ENCODE measurements at places on chromosomes 6 and 20.

DNA sequence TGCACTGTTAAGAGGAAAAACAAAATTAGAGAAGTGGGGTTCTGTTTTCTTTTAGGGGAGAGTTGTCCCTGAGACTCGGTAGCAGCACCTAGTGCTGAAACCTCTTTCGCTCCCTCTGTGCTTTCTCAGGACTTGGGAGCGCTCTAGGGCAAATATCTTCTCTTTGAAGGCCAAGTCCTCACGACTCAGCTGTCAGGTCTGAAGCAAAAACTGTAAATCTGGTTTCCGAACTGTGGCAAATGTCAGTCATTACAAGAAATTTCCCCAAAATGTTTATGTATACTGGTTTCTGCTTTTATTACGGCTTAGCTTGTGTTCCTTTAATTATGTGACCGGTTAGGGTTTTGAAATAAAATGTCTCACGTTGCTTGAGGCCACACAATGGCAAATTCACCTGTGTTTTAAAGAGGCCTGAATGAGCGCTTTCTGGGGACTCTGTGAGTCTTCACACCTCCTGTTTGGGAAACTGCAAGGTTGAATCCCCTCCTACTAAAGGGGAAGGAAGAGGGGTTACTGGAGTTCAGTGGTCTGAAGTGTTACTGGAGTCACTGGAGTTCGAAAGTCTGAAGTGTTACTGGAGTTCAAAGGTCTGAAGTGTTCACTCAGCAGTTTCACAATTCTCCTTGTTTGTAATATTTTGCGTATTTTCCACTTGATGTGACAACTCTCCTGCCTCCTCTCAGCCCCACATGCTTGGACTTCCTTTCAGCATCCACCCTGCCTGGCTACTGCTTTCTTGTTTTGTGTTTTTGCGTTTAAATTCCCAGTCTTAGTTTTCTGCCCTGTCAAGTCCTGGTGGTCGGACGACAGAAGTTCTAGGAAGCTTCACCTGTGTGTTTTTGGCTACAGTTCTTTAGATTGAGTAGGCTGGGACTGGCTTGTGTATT is 1.6 kb downstream of the SMPDL3A start:
- peak; percentile 3 for DNase-seq

DNA sequence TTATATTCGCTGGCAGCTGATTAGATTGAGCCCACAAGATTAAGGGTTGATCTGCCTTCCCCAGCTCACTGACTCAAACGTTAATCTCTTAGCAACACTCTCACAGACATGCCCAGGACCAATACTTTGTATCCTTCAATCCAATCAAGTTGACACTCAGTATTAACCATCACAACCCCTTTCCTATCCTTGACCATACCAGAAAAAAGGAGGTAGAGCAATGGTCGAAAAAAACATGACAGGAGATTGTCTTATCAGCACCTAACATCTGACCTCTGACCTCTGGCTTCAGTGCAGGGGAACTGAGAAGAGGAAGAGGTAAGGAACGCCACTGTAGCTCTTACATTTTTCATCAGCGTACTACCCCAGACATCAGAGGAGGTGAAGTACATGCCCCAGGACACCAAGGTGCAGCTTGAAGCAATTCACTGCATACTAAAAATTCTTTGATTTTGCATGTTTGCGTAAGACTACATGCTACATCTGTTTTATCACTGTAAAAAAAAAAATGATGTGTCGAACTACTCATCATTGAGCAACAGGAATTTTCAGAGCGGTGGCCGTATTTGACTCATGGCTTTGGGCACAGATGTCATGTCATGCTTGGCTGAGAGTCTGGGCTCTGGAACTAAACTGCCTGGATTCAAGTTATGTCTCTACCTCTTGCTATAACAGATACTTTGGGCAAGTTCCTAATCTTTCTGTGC is 188.0 kb upstream of the TAB2 start:
- no peak for DNase-seq

DNA sequence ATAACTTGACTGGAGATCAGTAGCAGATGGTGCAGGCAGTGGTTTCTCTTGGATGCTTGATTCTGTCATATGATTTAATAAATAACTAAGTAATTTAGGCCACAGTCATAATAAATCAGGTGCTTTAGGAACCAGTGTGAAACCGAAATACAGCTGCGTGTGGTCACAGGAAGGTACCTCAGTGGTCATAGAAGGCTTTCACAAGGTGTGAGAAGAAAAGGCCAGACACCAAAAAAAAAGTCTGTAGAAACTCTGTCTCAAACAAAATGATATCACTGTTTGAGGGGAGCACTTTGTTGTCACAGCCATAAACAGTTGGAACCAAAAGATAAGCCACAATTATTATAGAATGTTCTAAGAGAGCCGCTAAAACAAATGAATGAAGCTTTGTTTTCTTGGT is 56.5 kb downstream of the ARMC2 start:
- DNase-seq: no peak

GRCh38 chr6:25179051-25179778 is 100.0 kb upstream of the CARMIL1 start:
- peak; percentile 80 for DNase-seq

GRCh38 chr6:140178520-140178919 is 804.1 kb upstream of the CITED2 start:
- no peak for DNase-seq

- peak; percentile 96 for DNase-seq
Measured at GRCh38 chr6:7725849-7726415, at the start of gene BMP6. TSS of gene BMP6 (plus strand) at chr6:7726099. CDS start at chr6:7726956, 857 bp downstream.

DNA sequence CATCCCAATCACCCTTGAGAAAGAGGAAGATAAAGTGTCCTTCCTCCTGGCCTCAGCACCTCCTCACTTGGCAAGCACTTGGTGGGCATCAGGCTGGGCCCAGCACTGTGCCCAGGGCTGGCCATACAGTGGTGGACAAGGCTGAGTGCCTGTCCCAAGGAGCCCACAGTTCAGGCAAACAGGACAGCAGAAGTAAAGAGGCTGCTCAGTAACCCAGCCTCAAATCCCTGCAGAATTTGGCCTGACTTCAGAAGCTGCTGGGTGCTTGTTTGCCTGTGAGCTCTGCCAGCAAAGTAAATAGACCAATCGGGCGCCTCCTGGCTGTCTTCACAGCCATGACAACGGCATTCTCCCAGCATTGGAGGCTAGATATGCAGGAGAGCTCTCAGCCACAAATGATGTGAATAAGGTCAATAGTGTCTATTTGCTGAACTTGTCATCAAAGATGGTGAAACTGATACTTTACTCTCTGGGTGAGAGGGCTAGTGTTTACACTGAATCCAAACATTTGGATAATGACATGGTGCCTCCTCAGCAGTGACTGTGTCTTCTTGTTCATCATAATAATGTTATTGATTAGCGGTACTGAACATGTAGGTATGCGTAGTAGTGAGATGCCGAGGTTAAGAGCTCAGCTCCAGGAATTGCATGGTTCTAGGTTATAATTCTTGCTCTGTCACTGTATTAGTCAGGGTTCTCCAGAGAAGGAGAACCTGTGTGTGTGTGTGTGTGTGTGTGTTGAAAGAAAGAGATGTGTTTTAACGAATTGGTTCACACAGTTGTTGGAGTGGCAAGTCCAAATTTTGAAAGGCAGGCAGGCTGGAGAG is 36.9 kb upstream of the FANCE start:
- peak; percentile 75 for DNase-seq
